Suprapubic skin (tissue), 4 donors: ENCODE measurements at places on chromosomes 7 and 10. TPM values are rescaled to one million over a fixed set of nuclear protein-coding genes. Genes with fewer than 3 reads are reported as not detected.

DNA sequence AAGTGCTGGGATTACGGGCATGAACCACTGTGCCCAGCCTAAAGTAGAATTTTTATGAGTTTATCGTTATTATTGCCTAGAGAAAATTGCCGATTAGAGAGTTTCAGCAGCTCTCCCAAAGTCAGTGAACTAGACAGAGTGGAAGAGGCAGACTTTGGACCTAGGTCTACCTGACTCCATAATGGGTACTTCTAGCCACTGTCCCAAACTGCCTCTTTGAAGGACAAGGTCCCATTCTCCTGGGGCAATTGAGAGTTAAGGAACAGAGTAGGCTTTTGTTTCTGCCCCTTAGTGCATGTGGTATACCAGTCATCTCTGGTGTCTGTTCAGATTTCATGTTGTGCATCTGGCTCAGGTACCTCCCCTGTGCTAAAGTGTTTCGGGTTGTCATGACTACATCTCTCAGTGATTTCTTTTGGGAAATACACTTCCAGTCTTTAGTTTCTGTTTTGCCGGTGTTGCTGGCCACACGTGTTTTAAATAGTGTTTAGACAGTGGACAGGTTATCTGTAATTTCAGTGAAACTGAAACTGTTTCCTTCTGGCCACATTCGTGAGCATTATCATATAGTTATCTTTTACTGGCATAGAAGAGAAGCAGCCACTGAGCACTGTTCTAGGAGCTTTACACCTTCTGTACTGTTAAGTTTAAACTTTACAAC is 4.7 kb downstream of the TMEM236 start:
- no peaks in the 10 kb centered on the region for H3K4me1 ChIP-seq
- no peaks in the 10 kb centered on the region for H3K36me3 ChIP-seq
- DNase-seq = no peak
- peaks cover 3% of the 10 kb centered on the region for H3K27me3 ChIP-seq
- H3K4me3 ChIP-seq = no peak overlapping the region
- no peak overlapping the region for H3K27ac ChIP-seq

DNA sequence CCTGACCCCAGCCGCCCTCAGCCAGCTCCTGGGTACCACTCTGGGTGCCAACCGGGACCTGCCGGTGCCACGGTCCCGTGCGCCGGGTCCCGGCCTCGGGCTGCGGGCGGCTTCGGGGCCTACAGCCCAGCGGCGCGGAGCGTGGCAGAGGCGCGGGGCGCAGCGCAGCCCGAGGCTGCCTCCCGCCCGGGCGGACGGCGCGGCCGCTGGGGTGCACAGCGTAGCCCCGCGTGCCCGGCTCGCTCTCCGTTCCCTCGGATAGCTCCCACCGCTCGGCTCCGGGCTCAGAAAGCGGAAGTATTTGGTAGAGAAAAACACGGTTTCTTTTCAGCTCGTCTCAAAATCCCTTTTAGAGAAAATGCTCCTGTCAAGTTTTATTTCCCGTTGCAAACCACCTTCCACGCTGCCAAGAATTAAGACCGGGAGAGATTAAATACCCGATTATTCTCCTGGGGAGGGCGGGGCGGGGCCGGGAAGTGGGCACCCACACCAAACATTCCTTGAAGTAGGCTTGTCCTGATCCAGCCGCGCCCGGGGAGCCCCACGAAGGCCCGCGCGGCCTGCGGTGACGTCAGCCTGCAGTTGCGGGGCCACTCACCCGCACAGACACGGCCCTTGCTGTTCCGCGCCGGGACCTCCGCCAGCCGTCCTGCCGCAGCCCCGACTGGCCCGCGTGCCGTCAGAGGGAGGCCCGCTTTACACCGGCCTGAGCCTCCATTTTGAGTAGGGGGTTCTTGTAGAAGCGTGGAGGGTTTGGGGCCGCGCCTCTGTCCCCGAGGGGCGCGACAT is 7.2 kb downstream of the HOXA13 start:
- H3K4me3 ChIP-seq = peak overlapping the region; percentile 45
- peaks cover 100% of the 10 kb centered on the region for H3K27me3 ChIP-seq
- no peaks in the 10 kb centered on the region for H3K36me3 ChIP-seq
- peaks cover 36% of the 10 kb centered on the region for H3K4me1 ChIP-seq
- peak; percentile 79 for DNase-seq

- no peaks in the 10 kb centered on the region for H3K4me1 ChIP-seq
- DNase-seq = no peak
- no peaks in the 10 kb centered on the region for H3K27me3 ChIP-seq
- H3K36me3 ChIP-seq = no peaks in the 10 kb centered on the region
- no peak overlapping the region for H3K4me3 ChIP-seq
These were observed 1326.4 kb upstream of the SORCS1 start for GRCh38 chr10:108490944-108491343.

- H3K27ac ChIP-seq = no peak overlapping the region
- no peak overlapping the region for H3K4me3 ChIP-seq
- peak; percentile 63 for DNase-seq
- no peaks in the 10 kb centered on the region for H3K4me1 ChIP-seq
- H3K27me3 ChIP-seq = peaks cover 5% of the 10 kb centered on the region
These were observed 11.2 kb downstream of the LRIT2 start for GRCh38 chr10:84214046-84214572.

Gene NPTX2
- total RNA-seq = 8.3 TPM

DNA sequence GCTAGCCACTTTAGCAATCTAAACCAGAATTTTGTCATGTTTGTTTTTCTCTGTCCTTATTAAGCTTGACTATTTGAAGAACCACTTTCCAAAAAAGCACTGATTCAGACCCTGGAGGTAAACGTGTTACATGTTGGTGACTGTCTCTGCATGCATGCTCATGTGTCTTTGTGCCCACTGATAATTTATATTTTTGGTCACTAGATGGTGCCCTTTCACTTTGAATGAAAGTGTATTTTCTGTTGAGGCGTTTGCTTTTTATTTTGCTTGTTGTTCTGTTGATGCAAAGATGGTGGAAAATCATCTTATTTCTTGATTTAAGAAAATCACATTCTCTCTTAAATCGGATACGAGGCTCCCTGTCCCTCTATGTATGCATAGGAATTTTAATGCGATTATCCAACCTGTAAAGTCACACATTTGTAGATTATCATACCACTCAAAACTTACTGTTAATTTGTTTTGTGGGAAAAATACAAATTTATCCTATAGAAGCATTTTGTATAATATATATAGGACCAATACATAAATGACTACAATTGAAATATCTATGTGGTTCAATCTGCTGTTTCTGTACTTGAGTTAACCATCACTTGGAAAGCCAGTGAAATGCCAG is 269.3 kb downstream of the BICC1 start:
- H3K27ac ChIP-seq = peak overlapping the region; percentile 50
- no peak for DNase-seq
- H3K27me3 ChIP-seq = no peaks in the 10 kb centered on the region
- H3K36me3 ChIP-seq = no peaks in the 10 kb centered on the region
- H3K4me1 ChIP-seq = peaks cover 18% of the 10 kb centered on the region

Gene C10orf143
- total RNA-seq = 1.1 TPM

GRCh38 chr10:123774132-123774742 is 108.1 kb downstream of the GPR26 start:
- H3K4me3 ChIP-seq = no peak overlapping the region
- H3K36me3 ChIP-seq = no peaks in the 10 kb centered on the region
- DNase-seq = no peak
- no peak overlapping the region for H3K27ac ChIP-seq
- H3K27me3 ChIP-seq = no peaks in the 10 kb centered on the region

Gene ENKUR
- total RNA-seq = not detected

DNA sequence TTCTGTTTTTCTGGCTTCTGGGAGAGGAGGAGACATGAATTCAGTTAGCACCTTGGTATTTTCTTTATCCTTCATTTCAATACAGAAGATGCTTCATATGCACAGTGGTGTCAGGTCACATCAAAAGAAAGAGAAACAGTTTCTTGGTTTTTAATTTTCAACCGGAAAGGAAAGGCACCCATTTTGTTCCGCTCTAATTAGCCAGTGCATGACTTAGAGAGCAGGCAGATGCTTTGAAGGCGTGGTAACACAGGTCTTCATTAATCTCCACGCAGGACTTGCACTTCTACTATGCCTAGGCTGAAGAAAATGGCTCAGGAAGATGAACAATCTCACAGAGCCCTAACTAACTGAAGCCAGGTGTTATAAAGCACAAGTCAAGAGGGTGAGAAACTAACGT is 70.4 kb upstream of the ATRNL1 start:
- DNase-seq = no peak
- no peaks in the 10 kb centered on the region for H3K36me3 ChIP-seq
- no peaks in the 10 kb centered on the region for H3K4me1 ChIP-seq
- H3K27me3 ChIP-seq = peaks cover 4% of the 10 kb centered on the region
- no peak overlapping the region for H3K27ac ChIP-seq

DNA sequence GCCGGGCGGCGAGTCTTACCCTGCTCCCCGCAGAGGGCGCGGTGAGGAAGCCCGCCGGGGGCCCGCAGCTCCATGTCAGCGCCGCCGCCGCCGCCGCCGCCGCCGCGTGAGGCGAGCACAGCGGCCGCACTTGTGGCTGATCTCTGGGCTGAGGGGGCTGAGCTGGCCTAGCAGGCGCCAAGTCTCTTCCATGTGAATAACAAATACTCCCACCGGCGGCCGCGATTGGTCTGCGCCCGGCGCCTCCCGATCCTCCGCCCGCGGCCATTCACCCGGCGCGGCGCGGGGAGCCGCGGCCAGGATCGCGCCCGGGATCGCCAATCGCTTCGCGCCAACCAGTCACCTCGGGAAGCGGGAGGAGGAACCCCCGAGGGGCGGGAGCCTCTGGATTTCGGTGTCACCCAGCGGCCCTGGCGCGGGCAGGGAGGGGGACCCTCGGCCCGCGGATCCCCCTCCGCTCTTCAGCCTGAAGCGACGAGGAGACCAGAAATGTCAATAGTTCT is at the start of gene GRM8:
Gene GRM8 (minus strand): TSS at position 164 of the 503 bp plus-strand sequence.
- peaks cover 61% of the 10 kb centered on the region for H3K27me3 ChIP-seq
- no peaks in the 10 kb centered on the region for H3K36me3 ChIP-seq
- no peak within 1 kb of the TSS for H3K27ac ChIP-seq
- H3K4me3 ChIP-seq = peak within 1 kb of the TSS; percentile 73
- peaks cover 24% of the 10 kb centered on the region for H3K4me1 ChIP-seq

Gene CAV2
- total RNA-seq = 108 TPM

- H3K36me3 ChIP-seq = no peaks in the 10 kb centered on the region
- H3K27me3 ChIP-seq = no peaks in the 10 kb centered on the region
- no peak overlapping the region for H3K4me3 ChIP-seq
- no peak overlapping the region for H3K27ac ChIP-seq
- no peaks in the 10 kb centered on the region for H3K4me1 ChIP-seq
These were observed 167.2 kb downstream of the NPSR1 start for GRCh38 chr7:34825221-34825620.

Gene LAMB4
- total RNA-seq = 642 TPM

DNA sequence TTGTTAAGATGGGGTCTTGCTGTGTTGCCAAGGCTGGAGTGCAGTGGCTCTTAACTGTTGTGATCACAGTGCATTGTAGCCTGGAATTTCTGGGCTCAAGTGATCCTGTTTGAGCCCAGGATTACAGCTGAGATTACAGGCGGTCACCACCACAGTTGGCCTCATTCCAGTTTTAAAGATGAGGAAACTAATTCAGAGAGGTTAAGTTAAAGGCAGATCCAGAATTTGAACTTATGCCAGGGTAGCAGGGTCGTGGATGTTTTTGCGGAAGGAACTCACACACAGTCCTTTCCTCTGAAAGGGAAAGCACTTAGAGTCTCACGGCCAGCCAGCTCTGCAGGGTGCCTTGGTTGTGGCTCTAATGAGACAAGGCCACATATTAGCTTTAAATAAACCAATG is 84.7 kb downstream of the MMRN2 start:
- H3K4me3 ChIP-seq = no peak overlapping the region
- peaks cover 4% of the 10 kb centered on the region for H3K36me3 ChIP-seq
- peaks cover 5% of the 10 kb centered on the region for H3K4me1 ChIP-seq
- no peak overlapping the region for H3K27ac ChIP-seq
- no peak for DNase-seq

DNA sequence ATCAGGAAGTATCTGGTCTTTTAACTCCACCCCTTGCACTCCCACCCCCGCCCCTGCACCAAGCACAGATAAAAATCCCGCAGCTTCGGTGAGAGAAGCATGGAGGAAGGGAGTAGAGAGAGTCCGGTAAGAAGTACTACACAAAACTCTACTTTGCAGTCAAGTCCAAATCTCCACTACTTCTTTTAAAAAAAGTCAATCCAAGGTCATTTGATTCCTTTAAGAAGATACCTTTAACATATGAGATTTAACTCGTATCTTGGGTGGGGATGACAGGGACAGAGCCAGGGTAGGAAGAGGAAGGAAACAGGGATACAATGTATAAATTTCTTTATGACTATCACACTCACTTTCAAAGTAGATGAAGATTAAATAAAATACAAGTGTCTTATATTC is 132.1 kb downstream of the NRBF2 start:
- H3K27me3 ChIP-seq = no peaks in the 10 kb centered on the region
- no peak for DNase-seq
- H3K27ac ChIP-seq = peak overlapping the region; percentile 92
- H3K4me3 ChIP-seq = peak overlapping the region; percentile 51
- H3K36me3 ChIP-seq = no peaks in the 10 kb centered on the region
- H3K4me1 ChIP-seq = peaks cover 56% of the 10 kb centered on the region

DNA sequence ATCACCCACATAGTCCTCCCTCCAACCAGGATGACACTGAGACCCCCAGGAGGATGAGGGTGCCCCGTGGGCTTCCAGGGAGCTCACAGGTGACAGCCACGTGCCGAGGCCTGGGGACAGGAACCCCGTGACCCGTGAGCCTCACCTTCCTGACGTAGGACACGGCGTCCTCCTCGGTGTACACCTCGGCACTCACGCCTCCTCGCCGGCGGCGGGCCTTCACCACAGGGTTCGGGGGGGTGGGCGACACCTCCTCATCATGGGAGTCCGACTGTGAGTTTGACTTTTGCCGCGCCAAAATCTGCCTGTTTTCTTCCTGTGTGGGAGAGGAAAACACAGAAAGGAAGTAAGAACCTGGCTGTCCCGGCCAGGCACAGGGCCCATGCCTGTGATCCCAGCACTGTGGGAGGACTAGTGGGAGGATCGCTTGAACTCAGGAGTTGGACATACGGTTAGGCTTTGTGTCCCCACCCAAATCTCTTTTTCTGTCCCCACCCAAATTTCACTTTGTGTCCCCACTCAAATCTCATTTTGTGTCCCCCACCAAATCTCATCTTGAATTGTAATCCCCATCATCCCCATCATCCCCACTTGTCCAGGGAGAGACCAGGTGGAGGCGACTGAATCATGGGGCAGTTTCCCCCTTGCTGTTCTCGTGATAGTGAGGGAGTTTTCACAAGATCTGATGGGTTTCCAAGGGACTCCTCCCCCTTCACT is 45.9 kb upstream of the DNAAF5 start:
- H3K27ac ChIP-seq = no peak overlapping the region
- H3K27me3 ChIP-seq = no peaks in the 10 kb centered on the region
- peaks cover 19% of the 10 kb centered on the region for H3K36me3 ChIP-seq
- H3K4me1 ChIP-seq = no peaks in the 10 kb centered on the region
- DNase-seq = peak; percentile 71
- no peak overlapping the region for H3K4me3 ChIP-seq

GRCh38 chr7:23404546-23405239 is 65.6 kb downstream of the IGF2BP3 start:
- H3K36me3 ChIP-seq = no peaks in the 10 kb centered on the region
- no peak overlapping the region for H3K4me3 ChIP-seq
- DNase-seq = no peak
- no peak overlapping the region for H3K27ac ChIP-seq
- no peaks in the 10 kb centered on the region for H3K4me1 ChIP-seq

Gene SLC39A12
- total RNA-seq = not detected

Gene PGAM2
- not detected for total RNA-seq

Gene MMD2
- total RNA-seq = not detected

Gene CABCOCO1
- not detected for total RNA-seq

Gene CUBN
- total RNA-seq = 1.2 TPM

GRCh38 chr7:131897790-131898165 is 341.4 kb upstream of the PODXL start:
- no peaks in the 10 kb centered on the region for H3K4me1 ChIP-seq
- no peak overlapping the region for H3K27ac ChIP-seq
- no peak for DNase-seq
- H3K27me3 ChIP-seq = peaks cover 13% of the 10 kb centered on the region
- H3K36me3 ChIP-seq = no peaks in the 10 kb centered on the region
- no peak overlapping the region for H3K4me3 ChIP-seq
